ENCODE measurements at places on chromosomes 5 and 9.

DNA sequence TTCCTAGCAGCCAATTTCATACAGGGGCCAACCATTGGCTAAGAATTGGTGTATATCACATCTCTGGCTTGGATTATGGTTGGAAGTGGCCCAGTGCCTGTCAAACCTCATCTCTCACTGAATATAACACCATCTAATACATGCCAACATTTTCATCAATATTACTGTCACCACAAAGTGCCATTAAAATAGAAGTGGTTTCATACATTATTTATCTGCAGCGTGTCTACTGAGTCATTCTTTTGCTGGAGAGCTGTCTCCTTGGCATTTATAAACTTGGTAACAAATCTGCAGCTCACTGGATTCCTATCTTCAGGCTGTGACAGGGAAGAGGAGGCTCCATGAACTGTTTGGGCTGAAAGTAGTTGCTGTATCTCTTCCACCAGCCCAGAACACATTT, 70.9 kb downstream of the PTTG1 start:
- no peak for DNase-seq

- no peak for DNase-seq
These were observed 27.2 kb downstream of the NDUFAF2 start for GRCh38 chr5:60972231-60972630.

- DNase-seq, result no peak
These were observed 126.6 kb upstream of the IL12B start for GRCh38 chr5:159456722-159457465.

GRCh38 chr5:3126639-3127038, 375.2 kb upstream of the IRX2 start:
- no peak for DNase-seq

GRCh38 chr5:179822059-179822432, 1.3 kb downstream of the SQSTM1 start:
- no peak for DNase-seq

GRCh38 chr5:107085572-107085971, 585.2 kb downstream of the EFNA5 start:
- DNase-seq, result no peak

GRCh38 chr9:5569409-5569808, 59.1 kb downstream of the PDCD1LG2 start:
- DNase-seq, result no peak

DNA sequence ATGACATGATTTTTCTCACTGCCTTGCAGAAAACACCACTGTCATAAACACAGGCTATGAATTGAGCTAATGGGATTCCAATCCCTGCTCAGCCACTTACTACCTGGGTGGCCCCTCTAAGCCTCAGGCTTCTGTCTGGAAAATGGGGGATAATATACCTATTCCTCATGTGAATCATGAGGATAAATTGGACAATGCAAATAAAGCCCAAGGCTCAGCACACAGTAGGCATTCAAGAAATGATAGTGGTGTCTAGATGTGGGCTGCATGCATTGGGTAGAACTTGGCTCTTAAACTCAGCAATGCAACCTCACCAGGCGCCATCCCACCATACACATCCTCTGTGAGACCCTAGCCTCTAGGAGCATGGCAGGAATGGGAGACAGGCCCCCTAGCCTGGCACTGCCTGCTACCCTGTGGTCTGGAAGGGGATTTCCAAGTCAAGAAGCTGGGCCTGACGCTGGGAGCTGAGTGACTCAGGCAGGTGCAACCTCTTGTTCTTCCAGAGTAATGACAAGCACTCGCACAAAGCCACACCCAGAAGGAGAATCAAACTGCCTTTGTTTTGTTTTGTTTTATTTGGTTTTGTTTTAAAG, 2.3 kb upstream of the TNIP1 start:
- DNase-seq, result no peak

GRCh38 chr5:151708126-151708525, 21.4 kb upstream of the SPARC start:
- DNase-seq, result no peak

DNA sequence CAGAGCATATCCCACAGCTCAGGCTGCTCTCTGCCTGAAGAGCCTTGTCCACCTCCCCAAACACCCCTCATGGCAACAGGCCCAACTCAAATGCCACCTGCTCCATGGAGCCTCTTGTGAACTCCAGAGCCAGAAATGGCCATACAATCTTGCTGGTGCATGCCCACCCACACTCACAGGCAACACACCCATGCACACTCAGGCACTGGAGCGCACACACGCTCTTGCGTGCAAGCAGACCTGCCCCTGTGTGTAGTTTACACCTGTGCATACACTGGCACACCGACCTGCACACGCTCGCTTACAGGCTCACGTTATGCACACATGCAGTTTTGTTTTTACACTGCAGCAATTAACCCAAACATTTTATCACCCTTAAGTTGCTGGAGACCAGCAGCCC, 40.0 kb downstream of the HRH2 start:
- DNase-seq, result no peak

- no peak for DNase-seq
These were observed 71.4 kb downstream of the OTULIN start for GRCh38 chr5:14735944-14736343.

- DNase-seq, result no peak
These were observed 686.5 kb upstream of the COX7C start for GRCh38 chr5:85931220-85931619.

DNA sequence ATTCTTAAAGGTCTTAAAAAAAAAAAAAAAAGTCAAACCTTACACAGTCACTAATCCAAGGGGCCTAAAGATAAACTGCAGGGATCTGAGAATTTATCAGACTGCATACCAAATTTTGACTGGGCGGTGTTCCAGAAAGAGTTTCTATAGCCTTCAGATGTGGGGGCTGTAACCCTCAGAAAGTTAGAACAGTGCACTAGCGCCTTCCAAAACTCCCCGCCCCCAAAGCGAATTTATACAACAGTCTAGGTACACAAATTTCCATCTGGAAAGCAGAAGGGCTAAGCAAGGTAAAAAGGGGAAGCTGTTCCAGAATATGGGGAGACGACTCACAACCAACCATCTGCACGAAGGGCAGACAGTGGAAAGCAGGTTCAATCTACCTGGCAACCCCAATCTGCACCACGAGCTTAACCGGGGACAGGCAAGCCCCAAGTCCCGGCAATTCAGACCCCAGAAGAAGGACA, 813 bp downstream of the ERMP1 start:
- no peak for DNase-seq

Data from AG09319 (cell line).